ENCODE measurements at places on chromosomes 16 and 17.
A peak's percentile ranks its signal among the peaks of the same experiment; 100 is the strongest.

- no peak for DNase-seq
Measured at GRCh38 chr16:67713647-67714273, 5.4 kb downstream of the GFOD2 start.

GRCh38 chr17:58121925-58122324, 26.3 kb upstream of the OR4D1 start:
- DNase-seq = peak; percentile 19

DNA sequence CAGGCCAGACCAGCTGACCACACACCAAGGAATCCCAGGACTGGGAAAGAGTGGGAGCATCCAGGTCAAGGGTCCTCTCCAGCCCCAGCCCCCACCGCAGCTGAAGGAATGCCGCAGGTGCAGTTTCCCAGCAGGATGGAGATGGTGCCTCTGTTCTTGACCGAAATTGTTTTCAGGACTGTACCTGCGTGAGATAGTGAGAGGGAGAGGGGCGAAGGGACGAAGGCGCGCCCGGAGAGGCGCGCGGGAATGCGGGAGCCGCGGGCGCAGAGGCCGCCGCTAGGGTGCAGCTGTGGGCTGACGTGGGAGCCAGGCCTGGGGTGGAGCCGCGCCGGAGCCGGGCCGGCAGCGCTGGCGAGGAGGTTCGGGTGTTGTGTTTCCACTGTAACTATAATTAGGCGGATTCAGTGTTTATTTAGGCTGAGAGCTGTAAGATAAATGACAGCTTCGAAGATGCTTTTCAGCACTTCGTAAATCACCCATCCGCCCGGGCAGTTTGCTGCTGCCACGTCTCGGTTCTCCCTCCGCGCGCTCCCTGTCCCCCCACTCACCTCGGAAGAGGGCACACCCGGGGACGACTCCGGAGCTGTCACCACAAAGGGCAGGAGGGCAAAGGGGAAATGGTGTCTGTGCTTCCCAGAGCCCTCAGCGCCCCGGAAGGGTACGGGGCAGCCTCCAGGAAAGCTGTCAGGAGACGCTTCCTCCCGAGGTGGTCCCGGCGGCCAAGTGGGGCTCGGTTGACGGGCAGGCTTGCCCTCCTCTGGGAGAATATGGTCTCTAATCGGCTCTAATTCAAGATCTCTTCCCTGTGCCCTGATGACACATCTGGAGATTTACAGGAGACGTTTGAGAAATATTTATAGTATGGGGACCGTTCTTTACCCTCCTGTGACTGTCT, 38.2 kb downstream of the HOXB1 start:
- DNase-seq = peak; percentile 79

DNA sequence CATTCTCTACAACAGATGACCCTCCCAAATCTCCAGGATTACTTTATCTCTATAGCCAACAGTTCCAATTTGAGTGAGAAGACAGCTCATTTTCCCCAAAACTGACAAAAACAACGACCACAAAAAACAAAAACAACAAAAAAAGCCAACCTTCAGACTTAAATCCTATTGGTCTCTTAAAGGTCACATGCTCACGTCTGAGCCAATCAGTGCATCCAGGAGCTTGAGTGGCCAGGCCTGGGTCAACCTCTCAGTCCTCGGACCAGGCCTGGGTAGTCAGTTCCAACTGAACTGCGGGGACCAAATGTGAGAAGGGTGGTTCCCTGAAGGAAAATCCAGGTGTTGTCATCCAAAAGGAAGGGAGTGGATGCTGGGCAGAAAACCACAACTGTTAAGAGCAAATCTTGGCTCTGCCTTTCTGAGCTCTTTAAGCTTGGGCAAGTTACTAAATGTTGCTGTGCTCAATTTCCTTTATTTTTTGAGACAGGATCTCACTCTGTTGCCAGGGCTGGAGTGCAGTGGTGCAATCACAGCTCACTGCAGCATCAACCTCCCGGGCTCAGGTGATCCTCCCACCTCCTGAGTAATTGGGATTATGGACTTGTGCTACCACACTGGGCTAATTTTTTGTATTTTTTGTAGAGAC, 43.0 kb upstream of the MSI2 start:
- DNase-seq = no peak

- no peak for DNase-seq
Measured at GRCh38 chr17:72489272-72489641, 368.4 kb downstream of the SOX9 start.

GRCh38 chr17:37211136-37211535, 164.6 kb upstream of the C17orf78 start:
- DNase-seq = no peak

DNA sequence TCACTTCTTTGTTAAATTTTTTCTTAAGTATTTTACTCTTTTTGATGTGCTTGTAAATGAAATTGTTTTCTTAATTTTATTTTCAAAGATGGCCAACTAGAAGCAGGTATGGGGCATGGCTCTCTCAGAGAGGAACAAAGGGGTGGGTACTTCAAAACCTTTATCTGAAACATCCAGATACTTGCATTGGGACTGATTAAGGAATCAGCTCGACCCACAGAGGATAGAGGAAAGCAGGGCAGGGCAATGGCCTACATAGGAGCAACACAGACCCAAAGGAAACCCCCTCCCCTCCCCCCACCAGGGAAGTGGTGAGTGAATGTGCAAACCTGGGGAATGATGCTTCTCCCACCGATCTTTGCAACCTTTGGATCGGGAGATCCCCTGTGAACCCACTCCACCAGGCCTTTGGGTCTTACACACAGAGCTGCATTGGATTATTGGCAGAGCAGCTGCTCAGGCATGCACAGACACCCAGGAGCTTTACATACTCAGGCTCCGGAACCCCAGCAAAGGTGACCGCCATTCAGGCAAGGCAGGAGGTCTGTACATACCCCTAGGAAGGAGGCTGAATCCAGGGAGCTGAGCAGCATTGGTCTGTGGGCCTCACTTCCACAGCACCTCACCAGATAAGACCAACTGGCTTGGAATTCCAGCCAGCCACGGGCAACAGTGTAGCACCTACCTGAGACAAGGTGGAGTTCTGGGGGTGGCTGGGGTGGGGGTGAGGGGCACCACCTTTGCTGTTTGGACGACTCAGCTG, 3.0 kb upstream of the CCR7 start:
- no peak for DNase-seq

GRCh38 chr17:38719943-38720641, 10.0 kb upstream of the CISD3 start:
- DNase-seq = no peak

- no peak for DNase-seq
Measured at GRCh38 chr16:26567356-26567755, 499.4 kb upstream of the C16orf82 start.

DNA sequence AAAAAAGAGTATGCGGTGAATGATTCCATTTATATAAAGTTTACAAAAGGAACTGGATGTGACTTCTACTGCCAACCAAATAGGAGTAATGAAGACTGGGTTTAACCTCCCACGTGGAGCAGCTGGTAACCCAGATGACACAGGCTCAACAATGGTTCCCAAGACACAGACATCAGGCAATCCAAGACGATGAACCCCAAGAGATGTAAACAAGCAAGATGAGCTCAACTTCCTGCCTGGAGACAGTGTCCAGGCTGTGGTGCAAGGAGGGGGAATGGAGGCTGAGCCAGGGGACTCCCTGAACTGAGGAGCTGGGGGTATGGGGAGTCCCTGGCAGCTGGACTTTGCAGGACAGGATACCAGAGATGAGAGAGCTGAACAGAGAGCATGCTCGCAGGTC, 104.7 kb downstream of the LITAF start:
- no peak for DNase-seq

DNA sequence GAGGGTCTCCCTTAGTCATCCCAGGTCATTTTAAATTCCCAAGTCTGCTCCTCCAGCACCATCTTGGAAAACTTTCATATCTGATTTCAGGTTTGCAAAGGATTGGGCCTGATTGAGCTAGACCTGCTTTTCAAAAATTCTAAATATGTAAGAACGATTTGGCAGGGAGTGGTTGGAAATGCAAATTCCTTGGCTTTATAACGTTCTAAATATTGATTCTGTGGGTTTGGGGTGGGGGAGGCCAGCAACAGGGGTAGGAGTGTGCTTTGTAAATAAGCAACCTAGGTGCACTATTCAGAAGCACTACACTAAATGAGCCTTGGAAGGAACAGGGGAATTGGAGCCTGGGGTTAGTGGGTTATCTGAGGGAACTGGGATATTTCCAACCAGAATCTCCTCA, 47.9 kb downstream of the TMEM114 start:
- no peak for DNase-seq

- DNase-seq = no peak
Measured at GRCh38 chr16:5865236-5865635, 767.6 kb upstream of the EEF2KMT start.

- DNase-seq = peak; percentile 89
Measured at GRCh38 chr16:30491744-30492308, 19.3 kb downstream of the ITGAL start.

DNA sequence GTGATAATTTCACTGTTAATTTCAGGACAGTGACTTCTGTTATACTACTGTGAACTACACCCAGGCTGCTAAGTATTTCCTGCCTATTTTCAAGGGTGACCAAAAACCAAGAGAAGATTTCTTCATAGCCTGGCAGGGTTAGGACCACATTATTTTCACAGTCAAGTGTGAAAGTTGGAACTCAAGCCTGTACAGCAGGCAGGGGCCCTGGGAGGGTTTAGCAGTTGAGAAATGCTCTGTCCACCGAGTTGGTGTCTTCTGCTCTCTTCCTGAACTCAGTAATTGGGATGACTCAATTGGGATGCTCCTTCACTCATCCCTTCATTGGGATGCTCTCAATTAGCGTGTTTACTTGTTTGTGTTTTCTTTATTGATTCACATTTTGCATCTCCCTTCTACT, 347.3 kb upstream of the CDH11 start:
- DNase-seq = no peak

Data from fibroblast of skin of right quadriceps (primary cell).